Prostate gland (tissue), 2 donors: ENCODE measurements at places on chromosomes 2 and 18.

DNA sequence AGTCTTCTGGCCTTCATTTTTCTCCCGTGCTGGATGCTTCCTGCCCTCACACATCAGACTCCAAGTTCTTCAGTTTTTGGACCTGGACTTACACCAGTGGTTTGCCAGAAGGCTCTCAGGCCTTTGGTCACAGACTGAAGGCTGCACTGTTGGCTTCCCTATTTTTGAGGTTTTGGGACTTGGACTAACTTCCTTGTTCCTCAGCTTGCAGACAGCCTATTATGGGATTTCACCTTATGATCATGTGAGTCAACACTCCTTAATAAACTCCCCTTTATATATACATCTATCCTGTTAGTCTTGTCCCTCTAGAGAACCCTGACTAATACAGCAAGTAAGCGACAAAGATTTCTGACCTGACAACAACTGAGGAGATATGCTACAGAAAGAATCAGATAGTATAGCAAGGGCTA lies 7.2 kb downstream of the CDC42EP3 start:
- H3K27ac ChIP-seq = peak overlapping the region; percentile 93
- H3K36me3 ChIP-seq = no peaks in the 10 kb centered on the region
- no peaks in the 10 kb centered on the region for H3K27me3 ChIP-seq
- H3K4me3 ChIP-seq = no peak overlapping the region
- no peak for DNase-seq
- peaks cover 18% of the 10 kb centered on the region for H3K4me1 ChIP-seq

- no peaks in the 10 kb centered on the region for H3K36me3 ChIP-seq
- H3K27me3 ChIP-seq = no peaks in the 10 kb centered on the region
- no peak overlapping the region for H3K4me3 ChIP-seq
- H3K4me1 ChIP-seq = no peaks in the 10 kb centered on the region
- no peak for DNase-seq
Measured at GRCh38 chr2:152088006-152088405, 10.8 kb downstream of the CACNB4 start.

DNA sequence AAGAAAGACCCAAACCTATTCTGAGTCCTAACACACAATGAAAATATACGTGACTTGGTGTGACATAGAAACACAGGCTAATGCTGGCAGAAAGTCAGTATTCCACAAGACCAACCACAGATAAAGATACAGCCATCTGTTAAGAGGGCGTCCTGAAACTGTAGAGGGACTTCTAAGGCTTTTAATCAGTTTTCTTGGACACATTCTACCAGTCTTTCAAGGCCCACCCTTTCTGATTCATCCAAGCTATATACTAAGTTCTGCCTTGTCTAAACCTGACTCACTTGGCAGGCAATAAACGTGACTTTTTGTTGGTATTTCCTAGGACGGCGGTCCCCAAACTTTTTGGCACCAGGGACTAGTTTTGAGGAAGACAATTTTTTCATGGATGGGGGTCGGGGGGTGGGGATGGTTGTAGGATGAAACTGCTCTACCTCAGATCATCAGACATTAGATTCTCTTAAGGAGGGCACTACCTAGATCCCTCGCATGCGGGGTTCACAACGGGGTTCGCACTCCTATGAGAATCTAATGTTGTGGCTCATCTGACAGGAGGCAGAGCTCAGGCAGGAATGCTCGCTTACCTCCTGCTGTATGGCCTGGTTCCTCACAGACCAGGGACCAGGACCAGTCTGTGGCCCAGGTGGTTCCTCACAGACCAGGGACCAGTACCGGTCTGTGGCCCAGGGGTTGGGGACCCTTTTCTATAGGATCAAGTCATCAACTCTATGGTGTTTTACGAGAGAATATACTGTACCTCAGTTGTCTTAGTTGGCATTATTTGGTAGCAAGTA lies 61.4 kb downstream of the SP3 start:
- H3K27ac ChIP-seq = no peak overlapping the region
- no peaks in the 10 kb centered on the region for H3K4me1 ChIP-seq
- H3K36me3 ChIP-seq = no peaks in the 10 kb centered on the region

- H3K36me3 ChIP-seq = no peaks in the 10 kb centered on the region
Measured at GRCh38 chr2:24816884-24817283, 23.7 kb downstream of the CENPO start.

DNA sequence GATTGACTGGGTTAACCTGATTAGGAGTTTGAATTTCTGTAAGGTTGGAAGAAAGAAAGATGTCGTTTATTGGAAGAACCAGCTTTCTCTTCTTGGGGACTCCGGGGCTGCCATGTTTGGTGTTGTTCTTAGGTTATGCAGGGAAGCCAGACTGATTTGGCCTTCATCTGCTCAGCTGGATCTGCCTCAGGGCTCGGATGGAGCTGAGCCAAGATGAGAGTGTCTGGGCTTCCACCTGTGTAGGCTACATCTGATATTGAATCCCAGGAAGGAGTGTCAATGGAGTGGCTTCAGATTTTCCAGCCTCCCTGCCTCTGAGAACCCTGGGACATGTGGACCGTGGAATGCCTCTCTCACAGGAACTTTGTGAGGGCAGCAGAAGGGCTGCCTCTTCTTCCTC lies 126.1 kb downstream of the WDSUB1 start:
- H3K4me3 ChIP-seq = no peak overlapping the region
- DNase-seq = no peak
- H3K4me1 ChIP-seq = peaks cover 5% of the 10 kb centered on the region
- no peak overlapping the region for H3K27ac ChIP-seq
- H3K36me3 ChIP-seq = no peaks in the 10 kb centered on the region

GRCh38 chr2:168182550-168183249 lies 64.7 kb downstream of the STK39 start:
- no peak overlapping the region for H3K27ac ChIP-seq
- H3K4me3 ChIP-seq = no peak overlapping the region
- H3K36me3 ChIP-seq = no peaks in the 10 kb centered on the region
- DNase-seq = no peak
- H3K4me1 ChIP-seq = peaks cover 9% of the 10 kb centered on the region

DNA sequence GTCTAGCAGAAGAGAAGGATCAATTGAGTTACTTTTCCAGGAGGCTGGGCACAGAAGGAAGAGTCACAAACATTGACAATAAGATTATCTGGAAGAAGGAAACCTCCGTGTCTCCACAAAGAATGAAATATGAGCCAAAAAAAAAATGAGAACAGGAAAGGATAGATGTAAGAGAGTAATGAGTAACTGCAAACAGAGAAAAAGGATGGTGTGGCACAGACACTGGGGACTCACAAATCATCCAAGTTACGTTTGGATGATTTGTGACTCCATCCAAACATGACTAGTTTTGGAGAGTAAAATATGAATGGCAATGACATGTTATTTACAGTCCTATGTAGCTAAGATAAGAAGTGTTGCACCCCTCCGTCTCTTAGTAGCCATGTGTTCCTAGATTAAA lies 42.8 kb upstream of the MAP2 start:
- H3K4me1 ChIP-seq = no peaks in the 10 kb centered on the region
- no peak for DNase-seq
- H3K4me3 ChIP-seq = no peak overlapping the region
